ENCODE measurements at places on chromosomes 7 and 10.

GRCh38 chr10:100912013-100912604, 654 bp upstream of the SLF2 start:
- no peak for DNase-seq

- no peak for DNase-seq
Measured at GRCh38 chr10:69503001-69503895, 52.0 kb downstream of the TSPAN15 start.

DNA sequence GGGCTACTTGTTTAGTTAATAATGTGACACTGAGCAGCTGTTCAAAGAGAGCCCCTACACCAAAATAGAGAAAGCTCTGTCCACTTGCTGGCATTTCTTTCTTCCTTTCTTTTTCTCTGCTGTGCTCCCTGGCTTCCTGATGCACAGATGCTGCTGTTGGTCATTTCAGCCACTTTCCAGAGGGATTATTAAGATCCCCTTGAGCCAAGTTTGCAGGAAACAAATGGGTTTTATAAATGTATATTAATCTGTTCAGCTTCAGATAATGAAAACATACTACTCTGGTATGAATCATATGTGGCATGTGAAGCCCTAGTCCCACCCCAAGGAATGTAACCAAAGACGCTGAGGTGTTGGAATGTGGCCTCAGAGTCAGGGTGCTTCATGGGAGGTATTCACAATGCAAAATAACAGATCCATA, 638.2 kb upstream of the FZD8 start:
- no peak for DNase-seq

GRCh38 chr10:47152861-47153349, 147.1 kb upstream of the GDF10 start:
- DNase-seq, result peak; percentile 51

DNA sequence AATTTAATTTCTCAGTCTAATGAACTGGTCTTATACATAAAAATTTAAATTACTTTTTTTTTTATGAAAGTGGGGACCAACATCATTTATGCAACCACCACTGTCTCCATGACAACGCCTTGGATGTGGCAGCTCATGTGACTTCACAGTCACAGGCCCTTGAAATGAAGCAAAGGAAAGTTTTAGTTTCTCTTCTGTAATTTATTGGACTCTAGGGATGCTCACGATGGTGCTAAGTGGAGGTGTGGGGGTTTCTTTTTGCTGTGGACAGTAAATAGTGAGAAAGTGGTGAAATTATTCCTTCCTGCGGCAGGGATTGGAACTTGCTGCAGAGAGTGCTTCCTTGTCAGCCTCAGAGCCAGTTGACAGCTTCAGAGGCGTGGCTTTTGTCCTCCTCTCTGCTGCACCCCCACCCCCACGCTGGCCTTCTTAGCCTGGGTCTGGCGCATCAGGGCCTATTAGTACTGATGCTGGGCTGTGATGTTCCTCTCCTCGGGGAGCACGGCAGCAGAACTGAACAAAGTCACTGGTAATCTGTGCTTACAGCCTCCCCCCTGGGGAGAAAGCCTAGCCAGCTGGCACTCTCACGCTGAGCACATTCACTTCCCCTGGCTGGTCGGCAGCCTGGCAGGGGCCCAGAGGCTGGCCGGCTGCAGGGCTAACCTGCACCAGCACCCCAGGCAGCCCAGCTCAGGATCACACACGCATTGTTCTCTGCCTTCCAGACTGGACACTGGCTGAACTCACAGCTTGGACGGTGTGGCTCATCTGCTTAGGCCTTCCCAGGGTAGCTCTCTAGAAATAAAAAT, 517.5 kb upstream of the GALNT17 start:
- peak; percentile 1 for DNase-seq

GRCh38 chr10:70659306-70659705, 13.0 kb upstream of the ADAMTS14 start:
- DNase-seq, result peak; percentile 6

DNA sequence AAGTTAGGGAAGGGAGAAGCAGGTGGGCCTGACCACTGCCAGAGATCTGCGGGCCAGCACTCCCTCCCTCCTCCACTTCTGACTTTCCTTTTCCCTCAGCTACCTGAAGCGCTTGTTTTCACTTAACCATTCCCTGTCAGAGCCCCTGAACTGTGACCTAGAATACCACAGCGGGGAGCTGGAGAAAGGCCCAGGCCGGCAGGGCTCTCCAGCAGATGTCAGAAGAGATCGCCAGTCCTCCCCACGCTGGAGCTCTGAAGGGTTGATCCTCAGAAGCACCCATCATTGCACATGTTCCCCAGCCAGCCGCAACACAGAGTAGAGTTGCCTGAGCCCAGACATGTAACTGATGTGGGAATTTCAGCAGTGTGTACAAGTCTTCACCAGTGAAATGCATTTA, 44.4 kb upstream of the GAD2 start:
- DNase-seq, result no peak

- DNase-seq, result no peak
Measured at GRCh38 chr10:28467615-28468014, 65.3 kb upstream of the WAC start.

DNA sequence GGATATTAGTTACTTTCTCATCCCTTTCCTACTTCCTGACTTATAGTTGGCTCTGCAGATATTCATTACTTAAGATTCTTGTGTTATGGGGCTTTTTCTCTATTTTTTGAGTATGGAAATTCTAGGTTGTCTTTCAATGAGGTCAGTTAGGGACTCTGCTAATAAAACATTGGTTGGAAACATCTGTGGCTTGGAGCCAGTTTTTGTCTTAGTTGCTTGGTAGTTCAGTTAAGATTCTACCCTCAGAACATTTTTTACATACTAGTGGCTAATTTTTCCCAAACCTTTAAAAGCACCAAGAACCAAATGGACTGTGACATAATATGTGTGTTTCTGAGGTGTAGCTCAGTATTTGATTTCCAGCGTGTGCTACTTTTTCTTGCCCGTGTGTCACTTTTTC, 305.6 kb upstream of the FZD1 start:
- no peak for DNase-seq

GRCh38 chr7:2710901-2711551, 23.0 kb downstream of the AMZ1 start:
- DNase-seq, result peak; percentile 79

DNA sequence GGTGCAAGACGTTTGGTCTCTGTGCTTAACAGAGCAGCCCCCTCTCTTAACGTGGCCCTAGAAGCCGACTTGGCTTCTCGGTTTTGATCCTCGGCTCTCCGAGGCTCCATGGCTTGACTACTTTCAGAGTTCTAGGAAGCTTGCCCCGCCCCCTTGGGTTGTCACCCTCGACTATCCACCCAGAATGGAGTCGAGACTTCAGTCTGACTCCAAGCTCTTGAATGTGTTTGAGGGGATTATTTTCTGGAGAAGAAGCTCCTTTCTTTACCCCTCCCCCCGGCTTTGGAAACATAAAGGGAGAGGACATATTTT, 448 bp downstream of the SEC24C start:
- DNase-seq, result peak; percentile 42

GRCh38 chr7:94069162-94069739, 65.1 kb upstream of the BET1 start:
- no peak for DNase-seq

- no peak for DNase-seq
Measured at GRCh38 chr10:19347621-19348020, 299.0 kb downstream of the MALRD1 start.

- no peak for DNase-seq
Measured at GRCh38 chr7:145916776-145917175, 199.8 kb upstream of the CNTNAP2 start.

- DNase-seq, result no peak
Measured at GRCh38 chr7:30188811-30189210, 54.0 kb downstream of the MTURN start.

DNA sequence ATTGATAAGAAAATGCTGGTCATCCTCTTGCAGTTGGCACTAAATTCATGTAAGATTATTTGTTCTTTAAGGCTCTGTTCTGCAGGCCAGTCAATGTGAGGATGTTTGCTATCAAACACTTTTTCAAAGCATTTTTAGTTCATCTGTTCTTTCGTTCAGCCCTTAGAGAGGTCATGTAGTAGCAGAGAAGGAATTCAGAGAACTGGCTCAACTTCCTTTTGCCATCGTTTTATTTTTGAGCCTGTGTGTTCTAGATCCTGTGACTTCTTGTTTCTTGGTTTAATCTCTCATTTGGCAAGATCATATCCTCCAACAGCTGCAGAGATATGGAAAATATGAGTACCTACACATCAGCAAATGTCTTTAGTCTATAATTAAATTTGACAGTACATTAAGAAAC, 184.3 kb downstream of the NRP1 start:
- DNase-seq, result no peak

- DNase-seq, result no peak
Measured at GRCh38 chr7:526460-527034, 6.9 kb upstream of the PDGFA start.

DNA sequence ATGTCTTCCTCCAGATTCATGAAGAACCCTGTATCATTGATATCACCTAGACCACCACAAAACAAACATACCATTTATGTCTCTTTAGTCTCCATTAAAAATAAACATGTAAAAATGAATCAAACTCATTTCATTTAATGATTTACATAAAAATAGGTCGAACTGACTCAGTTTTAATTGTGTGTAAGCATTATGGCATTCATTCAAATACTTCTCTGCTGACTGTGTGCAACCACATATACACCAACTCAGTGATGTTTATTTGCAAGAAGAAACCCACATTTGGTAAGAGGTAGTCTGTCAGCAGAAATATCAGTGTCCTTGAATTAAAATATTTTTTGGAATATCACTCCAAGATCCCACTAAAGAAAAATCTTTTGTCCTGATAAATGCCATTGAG, 30.5 kb downstream of the ABCB1 start:
- no peak for DNase-seq

- DNase-seq, result no peak
Measured at GRCh38 chr7:101232141-101232850, 5.3 kb downstream of the CLDN15 start.

DNA sequence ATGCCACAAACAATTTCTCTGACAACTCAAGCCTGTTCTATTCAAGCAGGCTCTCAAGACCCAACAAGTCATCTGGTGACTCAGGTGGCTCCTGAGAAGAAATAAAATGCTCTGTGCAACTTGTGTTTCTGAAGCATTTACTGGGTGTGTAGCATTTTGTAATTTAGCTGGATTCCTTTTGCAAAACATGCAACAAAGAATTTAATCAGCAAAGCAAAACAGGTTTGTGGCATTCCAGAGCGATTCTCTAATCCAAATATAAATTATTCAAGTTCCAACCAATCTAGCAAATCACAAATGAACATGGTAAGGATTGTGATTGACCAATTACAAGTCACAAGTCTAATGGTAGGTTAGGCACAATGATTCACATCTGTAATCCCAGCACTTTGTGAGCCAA, 39.8 kb upstream of the C10orf67 start:
- DNase-seq, result no peak

DNA sequence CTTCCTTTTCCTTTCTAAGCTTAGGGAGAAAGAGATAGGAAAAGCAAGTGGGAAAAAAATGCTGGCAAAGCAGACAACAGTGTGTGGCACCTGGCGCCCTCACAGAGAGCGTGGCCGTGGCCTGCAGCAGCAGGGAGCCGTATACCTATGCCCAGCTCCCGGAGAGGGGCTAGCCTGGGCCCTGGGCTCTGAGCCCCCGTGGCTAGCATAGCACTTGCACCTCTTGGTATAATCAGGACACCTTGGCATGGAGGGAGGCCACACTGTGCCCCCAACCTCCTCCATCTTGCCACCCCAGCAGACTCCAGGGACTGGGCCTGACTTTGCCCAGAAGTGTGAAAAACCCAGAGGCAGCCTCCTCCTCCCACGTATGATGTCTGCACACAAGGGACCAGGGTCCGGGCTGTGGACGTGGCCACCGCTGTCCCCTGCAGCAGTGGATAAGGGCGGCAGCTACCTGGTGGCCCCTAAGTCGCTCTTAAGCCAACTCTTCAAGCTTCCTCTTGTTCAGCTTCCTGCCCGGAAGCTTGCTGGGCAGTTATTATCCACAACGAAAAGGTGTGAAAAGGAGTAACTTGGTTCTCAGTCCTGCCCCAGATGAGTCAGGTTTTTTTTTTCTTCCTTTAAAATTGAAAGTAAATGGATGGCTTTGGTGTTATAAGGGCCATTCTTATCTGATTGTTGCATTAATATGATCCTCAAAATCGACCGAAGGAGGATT, 249.1 kb upstream of the PITRM1 start:
- DNase-seq, result no peak

GRCh38 chr7:156635529-156636385, 4.8 kb upstream of the RNF32 start:
- no peak for DNase-seq

DNA sequence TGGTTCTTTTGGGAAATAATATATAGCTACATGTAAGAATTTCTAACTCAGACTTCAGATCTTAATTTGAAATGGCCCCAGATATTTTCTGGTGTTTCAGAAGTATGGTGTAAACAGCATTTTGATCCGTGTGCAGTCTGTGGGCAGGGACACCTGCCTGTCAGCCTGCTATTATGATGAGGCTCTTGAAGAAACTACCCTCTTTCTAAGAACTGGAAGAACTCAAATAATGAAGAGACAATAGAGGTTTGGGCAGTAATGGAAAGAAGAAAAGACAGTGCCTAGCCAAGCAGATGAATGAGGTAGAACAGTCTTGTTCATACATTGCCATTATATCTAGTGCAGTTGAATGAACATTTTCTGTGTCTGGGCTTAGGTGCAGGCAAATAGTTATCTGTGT, 256.6 kb downstream of the ARHGAP21 start:
- DNase-seq, result no peak

All from MV-4-11 (cell line).